Gastrocnemius medialis (tissue), 4 donors: ENCODE measurements at places on chromosomes 4 and X.

- no peak for DNase-seq
These were observed 197.1 kb downstream of the GLUD2 start for GRCh38 chrX:121244511-121244910.

DNA sequence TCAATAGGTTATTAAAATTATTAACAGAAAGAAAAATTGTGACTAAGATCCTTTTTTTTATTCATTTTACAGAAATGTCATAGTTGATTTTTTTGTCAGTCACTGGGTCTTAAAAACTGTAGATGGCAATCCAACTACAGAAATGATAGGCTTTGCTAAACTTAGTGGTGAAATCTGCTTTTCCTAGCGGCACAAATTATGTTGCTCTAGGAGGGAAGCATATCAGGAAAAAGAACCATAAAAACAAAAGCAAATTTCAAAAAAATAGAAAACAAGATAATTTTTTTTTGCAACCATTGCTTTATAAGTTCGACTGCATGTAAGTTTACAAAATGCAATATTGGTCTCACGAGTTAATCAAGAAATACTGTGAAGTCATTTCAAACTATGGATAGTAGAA, 443.5 kb upstream of the IGFBP7 start:
- DNase-seq = no peak

- no peak for DNase-seq
These were observed 8.5 kb downstream of the SMS start for GRCh38 chrX:21948897-21949578.

DNA sequence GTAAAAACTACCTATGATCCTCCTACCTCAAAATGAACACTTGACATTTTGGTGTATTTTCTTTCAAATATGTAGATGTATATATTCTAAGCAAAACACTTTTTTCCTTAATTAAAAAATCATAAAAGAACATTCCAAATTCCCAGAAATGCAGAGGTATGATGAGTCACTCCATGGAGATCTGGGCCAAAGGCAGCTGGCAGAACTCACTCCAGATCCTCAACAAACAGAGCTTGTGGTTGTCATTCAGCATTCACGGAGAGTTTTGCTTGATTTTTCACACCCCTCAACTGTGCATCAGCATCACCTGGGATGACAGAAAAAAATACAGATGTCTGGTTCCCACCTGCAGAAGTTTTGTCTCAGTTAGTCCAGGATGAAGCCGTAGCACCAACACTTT, 144.6 kb downstream of the KIT start:
- no peak for DNase-seq

DNA sequence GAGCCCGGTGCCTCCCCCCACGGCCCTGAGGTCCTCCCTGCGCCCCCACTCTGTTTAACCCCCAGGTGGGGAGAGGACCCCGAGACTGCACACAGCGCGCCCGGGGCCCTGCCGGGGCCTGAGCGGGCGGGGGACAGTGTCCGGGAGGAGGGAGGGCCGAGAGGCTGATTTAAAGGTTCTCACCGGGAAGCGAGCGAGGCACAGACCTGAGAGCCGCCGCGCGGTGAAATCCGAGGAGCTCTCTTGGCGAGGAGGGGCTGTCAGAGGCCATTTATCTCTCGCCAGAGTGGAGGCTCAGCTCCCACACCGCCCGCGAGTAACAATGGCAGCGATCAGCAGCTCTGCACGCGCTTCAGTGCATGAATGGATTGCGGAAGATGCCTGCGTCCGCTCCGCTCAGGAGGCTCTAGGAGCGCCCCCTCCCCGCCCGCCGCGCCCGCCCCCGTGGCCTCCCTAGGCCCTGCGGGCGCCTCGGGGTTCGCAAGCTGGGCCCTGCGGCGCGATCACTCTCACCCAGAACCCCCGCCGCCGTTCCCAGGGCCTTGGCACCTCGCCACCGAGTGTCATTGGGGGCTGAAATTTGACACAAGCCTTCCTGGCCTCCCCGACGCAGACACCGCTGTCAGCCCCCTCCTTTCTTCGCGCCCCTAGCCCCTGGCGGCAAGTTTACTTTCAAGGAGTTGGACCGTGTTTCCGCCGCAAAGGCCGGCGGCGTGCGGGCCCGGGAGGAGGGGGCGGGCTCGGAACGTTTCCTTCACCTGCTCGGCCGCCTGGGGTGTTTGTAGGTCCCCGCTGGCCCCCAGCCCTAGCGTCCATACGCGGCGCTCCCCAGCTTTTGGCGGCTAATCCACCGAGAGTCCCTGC, 48.7 kb upstream of the BCOR start:
- DNase-seq = peak; percentile 39

GRCh38 chr4:8079031-8079885, 79.4 kb downstream of the ABLIM2 start:
- DNase-seq = no peak

DNA sequence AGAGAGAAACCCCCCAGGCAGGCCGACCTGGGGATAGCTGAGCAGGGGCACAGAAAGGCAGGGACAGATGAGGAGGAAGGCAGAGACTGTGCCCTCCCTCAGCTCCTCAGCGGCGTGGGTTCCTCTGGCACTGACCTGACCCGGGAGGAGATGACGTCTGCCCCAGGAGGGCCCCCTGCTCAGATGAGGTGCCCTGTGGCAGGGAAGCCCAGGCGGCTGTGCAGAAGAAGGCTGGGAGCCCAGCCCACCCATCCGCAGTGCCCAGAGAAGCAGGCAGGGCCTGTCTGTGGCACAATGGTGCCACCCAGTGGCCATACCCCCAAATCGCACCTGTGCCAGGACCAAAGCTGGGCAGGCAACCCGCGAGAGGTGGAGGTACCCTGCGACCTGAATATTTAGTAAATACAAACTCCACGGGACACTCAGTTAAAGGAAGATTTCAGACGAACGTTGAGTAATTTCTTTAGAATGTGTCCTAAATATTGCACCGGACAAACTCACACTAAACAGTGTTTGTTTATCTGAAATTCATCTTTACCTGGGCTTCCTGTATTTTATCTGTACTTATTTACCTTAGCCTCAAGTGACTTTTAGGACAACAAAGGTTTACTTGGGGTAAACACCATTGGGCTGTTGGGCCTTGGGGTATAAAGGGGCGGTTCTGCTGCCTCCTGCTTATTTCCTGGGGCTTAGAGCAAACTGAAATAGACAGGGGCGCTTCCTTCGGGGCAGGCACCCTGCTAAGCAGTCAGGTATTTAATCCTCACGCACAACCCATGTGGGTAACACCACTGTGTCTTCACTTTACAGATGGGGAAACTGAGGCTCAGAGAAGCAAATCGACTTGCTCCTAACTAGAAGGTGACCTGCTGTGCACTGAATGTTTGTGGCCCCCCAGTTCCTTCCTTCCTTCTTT, 46.5 kb upstream of the HMX1 start:
- DNase-seq = no peak

DNA sequence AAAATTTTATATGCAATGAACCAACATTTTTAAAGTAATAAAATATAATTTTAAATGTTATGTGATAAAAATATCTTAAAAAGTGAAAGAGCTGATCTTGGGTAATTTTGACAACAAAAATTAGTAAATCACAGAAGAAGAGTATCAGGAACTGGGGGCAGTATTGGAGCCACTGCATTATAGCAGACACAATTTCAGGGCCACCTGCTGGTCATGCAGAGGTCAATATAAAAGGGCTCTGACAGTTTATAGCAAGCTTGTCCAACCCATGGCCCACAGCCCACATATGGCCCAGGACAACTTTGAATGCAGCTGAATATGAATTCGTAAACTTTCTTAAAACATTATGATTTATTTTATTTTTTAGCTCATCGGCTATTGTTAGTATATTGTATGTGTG, 13.0 kb upstream of the LEF1 start:
- DNase-seq = no peak

DNA sequence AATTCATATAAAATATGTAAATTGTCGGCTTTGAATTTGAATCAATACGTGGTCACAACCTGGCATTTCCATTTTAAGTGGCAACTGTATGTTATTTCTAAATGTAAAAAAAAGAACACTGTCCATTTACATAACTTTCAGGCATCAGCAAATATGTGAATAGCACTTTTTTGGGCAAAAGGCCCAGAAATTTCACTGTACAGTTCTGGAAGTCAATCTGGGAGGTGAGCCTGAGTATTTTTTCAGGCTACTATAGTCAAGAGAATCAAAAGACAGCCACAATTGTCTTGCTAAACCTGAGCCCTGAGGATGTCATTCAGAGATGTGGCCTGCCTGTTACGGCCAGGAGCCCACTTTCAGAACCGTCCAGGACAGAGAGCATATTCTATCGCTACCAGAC, 543.9 kb upstream of the MAGEB2 start:
- DNase-seq = no peak

DNA sequence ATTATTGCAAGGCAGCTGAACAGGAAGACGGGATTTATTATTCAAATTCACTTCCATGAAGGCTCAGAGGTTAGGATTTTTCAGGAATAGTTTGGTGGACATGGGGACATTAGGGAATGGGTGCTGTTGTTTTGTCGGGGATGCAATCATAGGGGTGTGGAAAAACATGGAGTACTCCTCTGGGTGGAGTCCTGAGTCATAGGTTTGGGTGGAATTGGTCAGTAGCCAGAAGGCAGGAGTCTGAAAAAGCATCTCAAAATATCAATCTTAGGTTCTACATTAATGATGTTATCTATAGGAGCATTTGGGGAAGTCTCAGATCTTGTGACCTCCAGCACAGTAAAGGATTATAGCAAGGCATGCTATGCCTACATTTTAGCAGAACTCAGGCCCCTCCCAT, 14.5 kb upstream of the ETNPPL start:
- no peak for DNase-seq

DNA sequence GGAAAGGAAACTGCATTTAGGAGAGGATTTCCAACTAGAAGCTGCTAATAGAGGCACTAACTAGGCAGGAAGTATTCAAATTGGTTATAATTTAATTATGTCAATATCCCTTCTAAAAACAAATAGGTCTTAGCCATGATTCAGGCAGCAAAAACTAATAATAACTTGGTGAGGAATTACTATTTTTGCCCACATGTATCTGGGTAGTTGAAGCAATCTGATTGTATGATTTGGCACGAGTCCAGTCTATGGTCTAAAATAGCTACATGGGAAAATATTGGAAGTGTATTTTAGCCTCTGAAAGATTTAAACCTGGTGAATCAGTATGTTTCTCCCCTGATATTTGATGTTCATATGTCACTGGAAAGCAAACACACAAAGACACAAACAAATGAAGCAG, 62.2 kb downstream of the MFAP3L start:
- DNase-seq = no peak

DNA sequence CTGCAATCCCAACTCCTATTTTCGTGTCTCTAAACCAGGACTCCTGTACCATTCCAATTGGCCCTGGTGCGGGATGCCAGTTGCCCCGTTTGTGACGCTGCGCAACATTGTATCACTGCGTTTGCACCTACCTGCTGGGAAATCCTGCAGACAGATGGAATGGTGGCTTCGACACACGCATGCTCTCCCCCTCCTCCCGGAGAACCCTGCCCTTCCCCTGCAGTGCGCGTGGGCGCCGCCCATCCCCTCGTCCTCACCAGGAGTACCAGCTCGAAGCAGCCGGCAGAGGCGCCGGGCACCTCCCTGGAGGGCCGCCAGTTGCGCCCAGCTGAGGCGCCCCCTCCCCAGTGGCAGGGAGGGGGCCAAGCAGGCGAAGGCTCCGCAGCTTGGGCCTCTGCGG, 1.4 kb downstream of the DGKK start:
- no peak for DNase-seq

DNA sequence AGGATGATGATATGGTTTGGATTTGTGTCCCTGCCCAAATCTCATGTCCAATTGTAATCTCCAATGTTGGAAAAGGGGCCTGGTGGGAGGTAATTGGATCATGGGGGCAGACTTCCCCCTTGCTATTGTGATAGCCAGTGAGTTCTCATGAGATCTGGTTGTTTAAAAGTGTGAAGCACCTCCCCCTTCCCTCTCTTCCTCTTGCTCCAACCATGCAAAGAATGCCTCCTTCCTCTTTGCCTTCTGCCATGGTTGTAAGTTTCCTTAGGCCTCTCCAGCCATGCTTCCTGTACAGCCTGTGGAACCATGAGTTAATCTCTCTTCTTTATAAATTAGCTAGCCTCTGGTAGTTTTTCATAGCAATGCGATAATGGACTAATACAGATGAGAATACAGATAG, 19.7 kb upstream of the ALG13 start:
- DNase-seq = no peak

- no peak for DNase-seq
These were observed 71.4 kb downstream of the CCKAR start for GRCh38 chr4:26418850-26419249.

DNA sequence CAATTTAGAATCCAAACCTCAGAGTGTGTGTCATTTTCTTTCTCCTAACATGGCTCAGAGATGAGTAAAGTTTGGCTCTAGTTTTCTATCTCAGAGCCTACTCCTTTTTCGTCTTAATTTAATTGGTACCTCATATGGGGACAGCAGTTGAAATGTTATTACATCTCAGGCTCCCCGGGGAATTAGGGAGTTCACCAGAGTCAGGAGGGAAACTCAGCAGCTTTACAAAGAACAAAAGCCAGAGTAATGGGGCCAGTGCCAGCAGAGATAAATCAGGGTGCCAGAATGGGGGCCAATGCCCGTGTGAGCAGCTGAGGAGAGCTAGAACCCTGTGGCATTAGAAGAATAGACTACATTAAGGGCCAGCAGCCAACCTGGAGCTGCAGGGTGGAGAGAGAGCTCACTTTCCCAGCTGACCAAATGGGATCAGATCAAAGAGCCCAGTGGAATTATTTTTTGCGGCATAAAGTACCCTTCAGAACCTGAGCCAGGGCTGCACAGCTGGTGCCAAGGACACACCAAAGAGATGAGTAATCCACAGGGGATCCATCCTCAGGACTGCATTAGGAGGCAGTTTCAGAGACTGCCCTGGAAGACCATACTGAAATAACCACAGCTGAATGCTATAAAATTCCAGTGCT, 207.1 kb upstream of the DKK2 start:
- no peak for DNase-seq

- DNase-seq = peak; percentile 9
These were observed 6.0 kb downstream of the HMGN5 start for GRCh38 chrX:81195712-81196111.

- no peak for DNase-seq
These were observed 50.5 kb downstream of the F9 start for GRCh38 chrX:139581068-139581467.

- no peak for DNase-seq
These were observed 67.5 kb upstream of the BMP3 start for GRCh38 chr4:80963051-80963450.

GRCh38 chr4:24514808-24515207, 69.5 kb downstream of the DHX15 start:
- DNase-seq = no peak

- DNase-seq = no peak
These were observed 19.7 kb upstream of the MAGEE1 start for GRCh38 chrX:76407795-76408194.

GRCh38 chr4:44448521-44449461, at the start of gene KCTD8:
TSS of gene KCTD8 (minus strand) at chr4:44448809.
- peak; percentile 94 for DNase-seq

- DNase-seq = no peak
These were observed 826.1 kb downstream of the STPG2 start for GRCh38 chr4:97317201-97317600.

DNA sequence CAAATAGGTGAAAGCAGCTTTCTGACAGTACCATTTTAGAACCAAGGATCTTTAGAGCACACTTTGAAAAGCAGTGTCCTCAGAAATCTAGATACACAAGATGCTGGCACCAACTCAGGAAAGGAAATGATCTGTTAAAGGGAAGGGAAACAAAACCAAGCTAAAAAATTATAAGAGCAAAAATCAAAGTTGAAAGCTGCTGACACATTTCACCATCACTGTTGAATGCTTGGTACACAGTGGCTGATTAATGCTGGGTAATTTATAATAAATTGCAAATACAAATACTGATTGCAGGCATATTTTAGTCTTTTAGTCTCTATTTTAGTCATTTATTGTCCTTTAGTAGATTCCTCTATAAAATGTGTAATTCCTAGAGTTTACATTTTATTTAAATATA, 1540.1 kb upstream of the PCDH10 start:
- no peak for DNase-seq

GRCh38 chr4:139692309-139693012, 26.8 kb downstream of the MGST2 start:
- peak; percentile 33 for DNase-seq
